ENCODE measurements at places on chromosomes 7 and 10. TPM values are rescaled to one million over a fixed set of nuclear protein-coding genes. Genes with fewer than 3 reads are reported as not detected.

MEOX2 gene
- total RNA-seq: not detected

DNA sequence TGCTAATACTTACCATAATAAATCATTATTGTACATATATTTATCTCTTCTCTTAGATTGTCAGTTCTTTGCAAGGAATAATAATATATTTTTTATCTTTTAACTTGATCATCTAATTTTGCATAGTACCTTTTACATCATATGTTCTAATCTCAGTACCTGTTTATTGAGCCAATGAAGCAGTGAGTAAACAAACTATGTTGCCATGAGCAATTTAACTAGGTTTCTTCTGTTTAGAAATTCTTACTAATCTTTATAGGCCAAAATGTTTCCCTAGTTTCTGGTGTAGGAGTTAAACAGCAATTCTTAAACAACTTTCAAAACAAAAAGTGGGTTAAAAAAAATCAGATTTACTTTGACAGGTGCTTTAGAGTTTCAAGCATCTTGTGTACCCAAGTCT, 61.3 kb downstream of the PHYHIPL start:
- no peak for DNase-seq

TSPAN13 gene
- 193 TPM for total RNA-seq

SPDYE3 gene
- total RNA-seq: not detected

DNA sequence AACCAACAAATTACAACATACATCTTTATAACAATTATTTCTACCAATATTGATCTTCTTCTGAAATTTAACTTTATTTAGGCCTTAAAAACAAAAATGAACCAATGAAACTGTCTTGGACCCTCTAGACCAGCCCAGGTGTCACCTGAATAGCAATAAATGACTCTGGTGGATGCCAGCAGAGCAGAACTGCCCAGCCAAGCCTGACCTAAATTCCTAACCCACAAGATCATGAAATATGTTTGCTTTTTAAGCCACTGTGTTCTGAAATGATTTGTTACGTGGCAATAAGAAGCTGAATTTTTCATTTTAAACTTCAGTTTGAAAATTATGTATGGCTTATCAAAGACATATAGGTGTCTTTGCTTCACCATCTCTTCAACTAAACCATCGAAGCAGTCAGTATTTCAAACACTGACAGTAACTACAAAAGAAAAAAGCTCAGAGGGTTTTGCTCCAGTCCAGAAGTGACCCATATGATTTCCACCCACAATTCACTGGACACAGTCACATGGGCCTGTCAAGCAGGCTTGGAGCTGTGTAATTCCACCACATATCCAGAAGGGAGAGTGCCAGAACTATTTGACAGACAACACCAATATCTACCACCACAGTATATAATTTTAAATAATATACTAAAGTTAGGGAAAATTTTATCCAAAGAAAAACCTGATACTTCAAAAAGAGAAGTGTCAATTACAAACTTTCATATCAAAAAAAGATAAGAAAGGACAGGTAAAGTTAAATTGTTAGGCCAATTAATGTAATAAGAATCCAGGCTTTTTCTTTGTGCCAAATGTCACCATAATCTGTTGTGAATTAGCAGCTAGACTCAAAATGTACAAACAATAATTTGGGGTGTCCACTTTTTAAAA, 94.5 kb downstream of the KMT2C start:
- DNase-seq: peak; percentile 60

PDK4 gene
- total RNA-seq: 0.20 TPM

DNA sequence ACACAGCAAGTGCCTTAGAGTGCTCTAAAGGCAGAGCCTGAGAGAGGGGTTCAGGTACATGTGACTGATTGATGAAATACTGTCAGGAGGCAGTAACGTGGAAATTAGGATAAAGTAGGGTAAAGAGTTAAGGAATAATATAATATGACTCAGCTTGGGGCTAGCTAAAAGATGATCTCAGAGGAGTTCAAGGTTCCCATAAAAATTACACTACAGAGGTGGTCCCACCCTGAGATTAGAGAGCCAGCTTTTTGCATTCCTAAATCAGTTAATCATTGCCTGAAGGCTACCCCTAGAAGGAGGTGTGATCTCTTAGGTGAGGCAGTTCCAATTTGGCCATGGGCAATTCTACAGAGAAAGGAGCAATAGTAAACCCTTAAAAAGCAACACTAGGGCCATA, 5.8 kb downstream of the LIPJ start:
- DNase-seq: no peak

- DNase-seq: no peak
These were observed 30.2 kb upstream of the SH3PXD2A start for GRCh38 chr10:103885617-103886016.

DNA sequence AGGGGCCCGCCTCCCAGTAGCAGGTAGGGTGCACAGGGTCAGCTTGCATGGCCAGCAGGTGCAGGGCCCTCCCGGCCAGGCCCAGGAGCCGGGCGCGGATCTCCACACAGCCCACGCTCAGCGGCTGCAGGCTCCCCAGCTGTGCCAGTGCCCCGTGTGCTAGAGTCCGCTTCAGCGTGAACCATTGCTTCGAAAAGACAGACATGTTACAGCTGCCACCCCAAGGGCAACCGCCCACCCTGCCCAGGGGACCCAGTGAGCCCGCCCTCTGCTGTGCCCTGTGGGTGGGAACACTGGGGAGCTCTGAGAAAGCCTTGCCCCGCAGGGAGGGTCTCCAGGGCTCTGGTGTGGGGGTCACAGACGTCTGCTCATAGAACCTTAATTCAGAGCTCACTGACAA, 64.3 kb upstream of the NKX6-2 start:
- no peak for DNase-seq

C1QL3 gene
- total RNA-seq: not detected

GRCh38 chr7:6486438-6487183, 38.9 kb upstream of the DAGLB start:
- DNase-seq: no peak

GRCh38 chr7:85025312-85025756, 161.5 kb downstream of the SEMA3D start:
- DNase-seq: no peak

MMP21 gene
- total RNA-seq: not detected

- no peak for DNase-seq
These were observed 443.3 kb downstream of the GFRA1 start for GRCh38 chr10:115829521-115830205.

PRKG1 gene
- 0.12 TPM for total RNA-seq

SFRP4 gene
- not detected for total RNA-seq

DNA sequence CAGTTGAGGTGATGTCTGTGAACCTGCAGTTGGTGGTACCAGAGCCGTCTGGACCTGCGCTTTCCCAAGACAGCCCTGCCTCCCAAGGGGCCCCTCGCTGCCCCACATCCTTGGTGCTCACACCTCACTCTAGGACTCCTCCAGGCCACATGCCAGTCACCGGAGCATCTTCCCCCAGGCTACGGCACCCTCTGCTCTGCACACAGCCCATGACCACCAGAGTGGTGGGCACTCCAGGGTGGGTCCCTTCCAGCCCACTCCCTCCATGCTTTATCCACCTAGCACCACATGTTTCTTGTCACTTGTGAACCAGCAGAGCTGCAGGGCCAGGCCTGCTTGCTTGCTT, 183.7 kb upstream of the SH2B2 start:
- no peak for DNase-seq

GRCh38 chr10:65943451-65943850, 982.4 kb upstream of the LRRTM3 start:
- peak; percentile 36 for DNase-seq

GRCh38 chr10:77507291-77507880, 130.2 kb downstream of the KCNMA1 start:
- DNase-seq: no peak

GRCh38 chr7:158476331-158476932, 111.2 kb downstream of the PTPRN2 start:
- DNase-seq: no peak

DNA sequence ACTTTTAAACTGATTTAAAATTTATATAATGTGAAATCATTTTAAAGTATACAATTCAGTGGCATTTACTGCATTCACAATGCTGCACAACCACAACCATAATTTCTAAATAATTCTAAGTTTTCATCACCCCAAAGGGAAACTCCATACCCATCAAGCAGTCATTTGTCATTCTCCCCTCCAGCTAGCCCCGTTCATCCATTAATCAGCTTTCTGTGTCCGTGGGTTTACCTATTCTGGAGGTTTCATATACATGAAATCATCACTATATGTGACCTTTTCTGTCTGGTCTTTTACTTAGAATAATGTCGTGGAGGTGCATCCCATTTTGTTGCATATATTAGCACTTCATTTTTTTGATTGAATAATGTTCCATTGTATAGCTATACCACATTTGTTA, 214.1 kb downstream of the ADK start:
- DNase-seq: no peak

- DNase-seq: no peak
These were observed 185.8 kb downstream of the SORCS1 start for GRCh38 chr10:106978756-106979155.

DENND10 gene
- 80.8 TPM for total RNA-seq

- DNase-seq: no peak
These were observed 665 bp downstream of the INSYN2A start for GRCh38 chr10:127195571-127196281.

GRCh38 chr10:80596391-80597257, 58.9 kb downstream of the SH2D4B start:
- DNase-seq: peak; percentile 56

DNA sequence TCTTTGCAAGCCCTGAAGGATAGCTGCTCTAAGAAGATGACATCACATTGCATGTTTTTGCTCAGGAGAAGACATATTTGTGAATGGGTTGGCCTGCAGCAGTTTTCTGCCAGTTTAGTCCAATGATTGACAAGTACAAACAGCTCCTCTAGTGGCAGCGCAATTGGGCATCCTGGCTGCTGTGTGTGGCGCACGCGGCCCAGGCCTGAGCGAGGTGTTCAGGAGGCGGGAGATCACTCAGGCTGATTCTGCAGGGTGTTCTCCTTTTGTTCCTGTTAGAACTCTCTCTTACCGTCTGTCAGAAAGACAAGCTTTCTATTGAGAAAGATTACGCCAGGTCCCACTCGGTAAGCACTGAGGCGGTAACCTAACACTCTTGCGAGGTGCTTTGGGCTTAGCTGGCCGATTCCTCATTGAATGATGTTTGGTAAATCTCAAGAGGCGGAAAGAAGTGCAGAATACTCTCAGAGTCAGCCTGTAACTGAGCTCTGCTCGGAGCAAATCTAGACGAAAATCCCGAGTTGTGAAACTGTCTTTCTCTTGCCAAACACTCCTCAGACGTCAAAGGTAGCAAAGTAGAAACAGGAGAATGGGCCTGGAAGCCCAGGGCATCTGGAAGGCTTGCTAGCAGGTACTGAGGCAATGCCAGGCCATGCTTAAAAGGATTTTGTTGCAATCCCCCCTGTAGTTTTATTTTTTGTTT, 219.2 kb upstream of the BMPER start:
- DNase-seq: no peak

UNCX gene
- total RNA-seq: not detected

GRCh38 chr10:84543948-84544347, 215.6 kb downstream of the CCSER2 start:
- no peak for DNase-seq

C10orf67 gene
- not detected for total RNA-seq

ABCB4 gene
- 0.18 TPM for total RNA-seq

GPR26 gene
- not detected for total RNA-seq

ASIC3 gene
- 1.1 TPM for total RNA-seq

- DNase-seq: no peak
These were observed 820.5 kb downstream of the GATA3 start for GRCh38 chr10:8874972-8875371.

DNA sequence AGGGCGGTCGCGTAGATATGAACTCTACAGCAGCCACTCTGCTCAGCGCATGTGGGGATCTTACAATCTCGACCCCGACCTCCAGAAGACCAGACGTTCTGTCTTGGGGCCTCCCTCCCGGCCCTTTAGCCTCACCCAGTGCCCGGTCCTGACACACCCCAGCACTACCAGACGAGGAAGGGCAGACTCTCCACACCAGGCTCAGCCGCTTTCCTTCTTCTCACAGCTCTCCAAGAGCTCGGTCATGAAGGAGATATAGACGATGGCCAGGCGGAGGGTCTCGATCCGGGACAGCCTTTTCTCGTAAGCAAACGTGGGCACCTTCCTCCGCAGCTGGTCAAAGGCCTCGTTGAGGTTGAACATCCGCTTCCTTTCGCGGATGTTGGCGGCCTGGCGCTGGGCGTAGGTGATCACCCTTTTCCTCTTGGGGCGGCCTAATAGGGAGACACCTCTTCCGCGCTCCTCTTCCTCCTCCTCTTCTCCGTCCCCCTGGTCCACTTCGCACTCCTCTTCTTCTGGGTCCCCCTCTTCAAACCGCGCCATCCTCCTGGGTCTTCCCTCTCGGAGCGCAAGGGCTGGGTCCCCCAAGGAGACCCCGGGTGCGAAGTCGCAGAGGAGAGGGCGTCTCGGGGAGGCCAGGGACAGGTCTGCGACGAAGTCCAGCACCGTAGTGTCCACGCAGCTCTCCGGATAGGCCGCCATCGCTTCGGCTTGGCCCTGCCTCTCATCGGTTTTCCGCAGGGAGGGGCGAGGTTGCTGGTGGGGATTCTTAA, at the start of gene FERD3L:
FERD3L (minus strand) TSS at position 761 of the 773 bp plus-strand sequence; CDS start at position 702, 59 bp downstream.
- no peak for DNase-seq

GRCh38 chr10:94608559-94608958, 63.0 kb downstream of the HELLS start:
- DNase-seq: no peak

RBM20 gene
- total RNA-seq: 0.36 TPM

DNA sequence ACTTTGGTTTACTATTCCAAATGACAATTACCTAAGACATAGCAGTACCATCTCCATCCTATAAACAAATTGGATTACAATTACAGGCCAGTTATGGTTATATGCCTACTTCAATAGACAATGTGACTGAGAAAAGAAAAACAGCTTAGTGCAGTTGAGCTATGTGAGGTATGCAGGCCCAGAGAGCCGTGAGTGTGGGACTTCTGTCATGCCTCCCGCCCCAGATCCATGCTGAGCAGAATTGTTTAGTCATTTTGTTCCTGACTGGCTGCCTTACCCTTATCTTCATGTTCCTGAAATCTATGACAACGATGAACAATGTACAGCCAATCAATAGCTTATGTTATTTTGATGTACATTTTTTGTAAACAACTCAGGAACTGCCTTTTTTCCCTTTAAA, 21.7 kb downstream of the LARP4B start:
- DNase-seq: no peak

GRCh38 chr7:133650069-133650468, 397.2 kb downstream of the EXOC4 start:
- DNase-seq: no peak

SH2D4B gene
- total RNA-seq: 0.23 TPM

All from Caco-2 (cell line).